ENCODE measurements at places on chromosomes 2 and 18.

- DNase-seq: no peak
Measured at GRCh38 chr2:48952143-48952542, 196.6 kb upstream of the LHCGR start.

DNA sequence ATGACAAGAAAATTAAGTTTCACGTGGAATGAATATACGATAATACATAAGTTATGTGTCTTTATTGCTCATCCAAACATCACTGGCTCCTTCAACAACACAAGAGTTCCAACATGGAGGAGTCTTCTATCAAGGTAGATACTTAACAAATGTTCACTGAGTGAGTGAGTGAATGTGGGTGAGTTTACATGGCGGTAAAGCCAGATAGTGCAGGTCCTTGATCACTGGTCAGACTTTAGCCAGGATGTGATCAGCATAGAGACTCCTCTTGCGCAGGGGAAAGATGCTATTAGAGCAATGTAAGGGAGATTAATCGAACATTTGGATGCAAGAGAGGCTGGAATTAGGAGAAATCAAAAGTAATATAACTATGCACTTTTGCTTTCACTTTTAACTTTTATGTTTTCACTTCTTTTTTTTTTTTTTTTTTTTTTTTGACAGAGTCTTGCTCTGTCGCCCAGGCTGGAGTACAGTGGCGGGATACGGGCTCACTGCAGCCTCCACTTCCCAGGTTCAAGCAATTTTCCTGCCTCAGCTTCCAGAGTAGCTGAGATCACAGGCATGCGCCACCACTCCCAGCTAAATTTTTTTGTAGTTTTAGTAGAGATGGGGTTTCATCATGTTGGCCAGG, 249.0 kb upstream of the ID2 start:
- DNase-seq: no peak

GRCh38 chr2:65661980-65662653, 229.7 kb upstream of the SPRED2 start:
- DNase-seq: peak; percentile 63

DNA sequence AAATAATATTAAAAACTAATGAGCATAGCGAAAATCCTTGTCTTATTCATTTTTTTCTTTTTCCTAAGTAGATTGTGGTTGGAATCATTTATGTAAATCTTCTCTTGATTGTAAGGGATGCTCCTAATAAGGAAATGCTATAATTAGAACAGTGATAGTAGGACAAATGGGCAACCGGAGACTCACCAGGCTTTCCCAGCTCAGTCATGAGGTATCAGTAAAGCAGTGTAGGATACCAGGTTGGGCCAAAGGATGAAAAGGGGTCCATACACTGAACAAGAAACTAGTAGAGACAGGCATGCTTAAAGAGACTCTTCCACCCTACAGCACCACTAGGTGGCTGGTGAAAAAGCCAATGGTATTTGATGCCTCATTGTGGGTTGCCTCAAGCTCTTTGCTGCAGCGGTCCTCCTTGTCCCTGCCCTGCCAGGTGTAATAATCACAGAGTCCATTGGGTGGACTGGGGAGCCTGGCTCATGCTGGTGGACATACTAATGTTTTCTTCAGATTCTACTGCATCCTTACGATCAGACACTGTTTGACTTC, 71.4 kb upstream of the FAM98A start:
- DNase-seq: no peak

DNA sequence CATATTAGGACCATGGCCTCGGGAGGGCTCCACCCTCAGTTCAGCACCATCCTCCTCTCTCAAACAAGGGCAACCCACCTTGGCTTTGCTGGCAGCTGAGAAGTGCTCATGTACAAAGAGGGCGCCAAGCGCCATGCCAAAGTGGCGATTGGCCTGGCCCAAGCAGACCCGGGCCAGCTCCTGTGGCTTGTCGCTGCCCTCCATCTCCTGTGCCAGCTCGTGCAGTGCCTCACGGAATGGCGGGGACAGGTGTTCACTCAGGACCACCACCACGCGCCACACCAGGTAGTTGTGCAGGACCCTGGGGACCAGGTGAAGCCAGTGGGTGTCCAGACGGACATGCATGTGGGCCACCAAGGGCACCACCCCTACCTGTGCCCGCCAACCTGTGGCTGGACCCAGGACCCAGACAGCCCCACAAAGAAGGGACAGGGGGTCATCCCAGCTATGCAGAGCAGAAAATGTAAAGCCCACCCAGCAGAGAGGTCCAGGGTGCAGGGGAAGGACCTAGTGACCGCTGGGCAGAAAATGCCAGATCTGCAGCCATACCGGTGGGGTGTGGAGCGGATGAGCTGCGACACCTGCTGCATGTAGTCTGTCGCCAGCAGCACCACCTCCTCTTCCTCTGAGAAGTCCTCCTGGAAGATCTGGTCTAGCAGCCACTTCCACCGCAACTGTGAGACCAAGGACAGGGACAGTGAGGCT, 3.6 kb downstream of the ECEL1 start:
- no peak for DNase-seq

- DNase-seq: no peak
Measured at GRCh38 chr2:208356846-208357574, 49.6 kb upstream of the PTH2R start.

DNA sequence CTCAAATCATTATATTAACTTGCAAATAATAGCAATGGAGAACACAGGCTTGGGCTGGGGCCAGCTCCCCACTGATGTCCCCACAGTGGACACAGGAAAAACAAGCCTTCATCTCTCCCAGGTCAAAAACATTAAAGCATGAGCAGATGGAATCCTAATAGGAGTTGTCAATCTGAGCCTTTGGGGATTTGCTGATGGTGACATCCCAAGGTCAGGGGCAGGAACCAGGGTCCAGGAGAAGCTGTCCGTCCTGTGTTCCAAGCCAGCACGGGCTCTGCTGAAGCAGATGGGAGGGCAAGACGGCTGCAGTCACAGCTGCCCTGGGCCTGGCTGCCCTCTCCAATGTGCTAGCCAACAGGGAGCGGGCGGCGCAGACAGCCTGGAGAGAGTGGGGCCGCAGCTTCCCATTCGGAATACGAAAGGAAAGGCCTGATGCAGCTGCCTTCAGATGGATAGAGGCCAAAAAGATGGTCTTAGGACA, 135.5 kb downstream of the NDUFA10 start:
- no peak for DNase-seq

DNA sequence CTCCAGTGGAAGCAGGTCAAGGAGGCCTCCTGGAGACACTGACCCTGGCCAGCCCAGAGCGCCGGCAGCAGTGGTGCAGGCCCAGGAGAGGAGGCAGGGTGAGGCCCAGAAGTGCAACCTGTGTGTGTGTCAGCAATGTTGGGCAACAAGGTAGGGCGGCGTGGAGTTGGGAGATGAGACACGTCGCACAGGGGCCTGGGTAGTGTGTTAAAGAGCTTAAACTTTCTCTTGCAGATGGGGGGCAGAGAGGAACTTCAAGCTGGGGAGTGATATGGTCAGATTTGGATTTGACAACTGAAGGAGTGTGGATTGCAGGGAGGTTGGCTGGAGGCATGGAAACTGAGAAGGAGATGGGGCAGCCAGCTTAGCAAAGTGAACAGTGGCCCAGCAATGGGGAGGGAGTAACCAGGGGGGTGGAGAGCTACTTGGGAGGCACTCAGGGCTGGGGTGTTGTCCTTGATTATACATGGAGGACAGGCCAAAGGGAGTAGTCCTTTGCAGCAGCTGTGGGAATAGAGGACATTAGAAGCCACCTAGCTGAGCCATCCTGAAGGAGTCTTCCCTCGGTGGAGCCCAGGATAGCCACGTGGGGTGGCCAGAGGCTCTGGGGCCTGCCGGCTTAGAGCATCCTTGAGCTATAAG, 278.6 kb upstream of the HS6ST1 start:
- DNase-seq: no peak

DNA sequence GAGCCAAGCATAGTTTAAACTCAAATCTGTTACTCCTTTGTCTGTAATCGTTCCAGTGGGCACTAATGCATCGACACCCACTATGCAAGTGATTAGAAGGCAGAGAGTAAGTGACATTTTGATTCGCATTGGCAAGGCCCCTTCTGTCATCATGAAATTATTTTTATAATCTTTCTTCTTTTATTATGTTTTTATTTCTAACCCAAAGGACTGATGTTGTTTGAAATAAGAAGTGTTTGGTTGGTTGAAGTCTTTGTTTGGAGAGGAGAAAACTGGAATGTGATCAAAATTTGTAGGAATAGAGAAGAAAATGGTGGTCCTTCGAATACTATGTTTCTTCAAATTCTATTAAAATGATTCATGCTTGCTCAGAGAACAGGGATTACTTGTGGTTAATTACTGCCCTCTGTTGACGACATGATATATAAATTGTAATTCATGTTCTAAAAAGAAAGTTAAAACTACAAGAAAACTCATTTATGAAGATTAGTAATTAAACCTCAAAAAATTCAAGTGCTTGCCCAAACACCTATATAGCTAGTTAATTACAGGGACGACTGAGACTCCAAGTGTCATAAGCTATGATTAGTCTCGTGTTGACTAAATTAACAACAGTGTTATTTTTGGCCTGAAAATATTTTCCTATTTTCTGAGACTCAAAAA, 26.4 kb upstream of the TFPI start:
- peak; percentile 77 for DNase-seq

GRCh38 chr18:74563999-74564398, 29.7 kb downstream of the CNDP1 start:
- no peak for DNase-seq

- DNase-seq: no peak
Measured at GRCh38 chr2:69450735-69451416, 13.6 kb upstream of the NFU1 start.

- no peak for DNase-seq
Measured at GRCh38 chr2:185441486-185442005, 297.1 kb upstream of the FSIP2 start.

DNA sequence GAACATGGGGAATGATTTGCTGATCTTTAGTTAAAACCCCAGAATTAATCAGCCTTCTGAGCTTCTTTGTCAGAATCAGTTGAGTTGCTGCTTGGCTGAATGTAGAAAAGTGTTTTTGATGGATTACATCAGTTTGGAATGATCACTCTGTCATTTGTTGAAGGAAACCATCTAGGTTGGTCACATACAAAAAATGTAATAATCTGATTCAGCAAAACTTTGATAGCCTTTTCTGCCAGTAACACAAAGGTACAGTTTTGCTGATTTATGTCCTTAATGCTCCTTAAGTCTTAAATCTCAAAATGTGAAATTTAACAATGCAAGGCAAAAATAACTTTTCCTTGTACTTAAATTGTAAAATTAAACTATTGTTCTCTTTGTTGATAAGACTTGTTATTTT, 74.3 kb downstream of the GALNT13 start:
- no peak for DNase-seq

DNA sequence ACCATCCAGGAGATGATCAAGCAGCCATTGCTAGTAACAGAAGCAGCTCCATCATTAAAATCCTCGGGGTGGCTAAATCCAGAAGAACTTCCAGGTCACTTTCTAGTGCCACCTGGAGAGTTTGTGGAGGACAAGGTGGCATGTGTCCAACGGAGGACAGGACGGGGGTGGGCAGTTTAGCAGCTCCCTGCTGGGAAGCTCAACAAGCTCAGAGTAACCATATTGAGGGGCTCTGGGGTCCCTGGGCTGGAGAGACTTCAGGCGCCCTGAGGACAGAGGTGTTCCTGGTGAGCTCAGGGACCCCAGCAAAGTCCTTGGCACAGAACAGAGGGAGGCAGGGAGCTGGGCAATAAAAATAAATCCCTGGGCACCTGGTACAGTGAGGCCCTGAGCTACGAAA, 140.0 kb upstream of the FHL2 start:
- no peak for DNase-seq

DNA sequence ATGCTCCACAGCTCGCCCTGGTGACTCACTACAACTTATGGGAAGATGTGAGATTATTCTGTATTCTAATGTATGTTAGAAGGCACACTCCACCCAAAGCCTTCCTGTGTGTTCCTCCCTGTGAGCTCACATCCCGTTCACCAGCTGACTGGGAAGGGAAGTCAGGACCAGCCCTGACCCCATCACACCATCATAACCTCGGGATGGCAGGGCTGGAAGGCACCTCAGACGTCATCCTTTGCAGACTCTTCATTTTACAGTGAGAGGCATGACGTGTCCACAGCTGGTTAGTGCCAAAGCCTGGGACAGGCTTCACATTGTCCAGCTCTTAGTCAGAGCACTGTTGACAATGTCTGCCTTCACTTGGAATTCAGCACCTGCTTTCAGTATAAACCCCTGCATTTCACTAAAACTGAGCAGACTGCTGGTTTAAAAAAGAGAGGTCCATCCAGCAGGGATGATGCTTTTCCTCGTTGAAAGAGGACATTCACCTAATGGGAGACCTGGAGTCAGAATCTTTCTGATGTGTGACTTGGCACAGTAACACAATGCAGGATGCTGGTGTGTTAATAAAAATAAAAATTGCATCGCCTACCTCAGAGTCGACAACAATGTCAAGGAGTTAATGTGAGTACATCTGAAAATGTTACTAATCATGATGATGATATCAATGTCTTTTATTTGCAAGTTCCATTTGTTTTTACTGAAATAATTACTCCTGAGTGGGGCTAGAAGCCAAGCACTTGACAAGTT, 418.0 kb upstream of the TNP1 start:
- DNase-seq: peak; percentile 56

DNA sequence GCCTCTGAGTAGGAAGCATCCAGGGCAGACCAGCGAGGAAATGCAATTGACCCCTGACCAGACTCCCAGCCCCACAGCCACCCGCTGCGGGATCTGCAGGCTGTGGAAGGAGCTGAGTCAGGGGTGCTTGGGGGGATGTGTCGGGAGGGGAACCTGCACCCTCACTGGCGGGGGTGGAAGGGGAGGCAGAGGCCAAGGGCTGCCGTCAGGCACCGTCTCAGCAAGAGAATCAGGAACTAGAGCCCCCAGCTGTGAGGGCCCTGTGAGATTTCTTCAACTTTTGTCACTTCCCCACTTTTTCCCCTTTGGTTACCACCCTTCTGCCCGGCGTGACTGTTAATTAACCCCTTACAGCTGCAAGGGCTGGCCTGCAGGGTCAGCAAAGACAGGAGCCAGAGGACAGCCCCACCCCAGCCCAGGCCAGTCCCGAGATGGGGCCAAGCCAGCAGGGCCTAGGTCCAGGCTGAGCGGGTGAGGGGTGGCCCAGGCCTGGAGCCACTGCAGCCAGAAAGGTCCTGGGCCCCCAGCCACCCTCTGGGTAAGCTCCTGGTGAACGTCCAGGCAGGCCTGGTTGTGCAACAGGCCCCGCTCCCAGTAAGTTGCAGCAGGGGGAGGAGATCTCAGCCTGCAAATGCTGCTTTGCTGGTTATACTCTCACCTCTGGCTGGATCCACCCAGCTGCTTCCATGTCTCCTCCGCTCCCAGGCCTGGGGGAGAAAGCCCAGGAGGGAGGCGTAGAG, 147.0 kb upstream of the ID2 start:
- no peak for DNase-seq

DNA sequence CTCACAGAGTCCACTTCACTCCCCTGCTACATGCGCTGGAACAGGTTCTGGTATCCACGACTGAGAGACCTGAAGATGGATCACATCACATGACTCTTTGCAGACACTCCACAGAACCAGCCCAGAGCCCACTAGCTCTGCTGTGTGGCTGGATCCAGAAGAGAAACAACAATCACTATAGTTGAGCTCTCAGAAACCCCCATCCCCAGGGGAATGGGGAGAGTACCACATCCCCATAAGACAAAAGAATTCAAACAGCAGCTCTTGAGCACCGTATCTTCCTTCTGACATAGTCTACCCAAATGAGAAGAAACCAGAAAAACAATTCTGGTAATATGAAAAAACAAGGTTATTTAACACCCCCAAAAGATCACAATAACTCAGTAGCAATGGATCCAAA, 76.4 kb downstream of the ZSWIM2 start:
- no peak for DNase-seq
